Activated B cell treated with CpG ODN at 0.5 μM for 24 hours (primary cell): ENCODE measurements at places on chromosomes 13 and 19.
A peak's percentile ranks its signal among the peaks of the same experiment; 100 is the strongest.

- DNase-seq: peak; percentile 18
Observed at GRCh38 chr13:24053519-24054251, 106.8 kb upstream of the SPATA13 start.

- no peak for DNase-seq
Observed at GRCh38 chr13:101474419-101474957, 22.0 kb downstream of the ITGBL1 start.

GRCh38 chr13:91074091-91074490, 273.4 kb upstream of the MIR17HG start:
- no peak for DNase-seq

GRCh38 chr13:48155848-48156247, 60.9 kb upstream of the MED4 start:
- DNase-seq: no peak

DNA sequence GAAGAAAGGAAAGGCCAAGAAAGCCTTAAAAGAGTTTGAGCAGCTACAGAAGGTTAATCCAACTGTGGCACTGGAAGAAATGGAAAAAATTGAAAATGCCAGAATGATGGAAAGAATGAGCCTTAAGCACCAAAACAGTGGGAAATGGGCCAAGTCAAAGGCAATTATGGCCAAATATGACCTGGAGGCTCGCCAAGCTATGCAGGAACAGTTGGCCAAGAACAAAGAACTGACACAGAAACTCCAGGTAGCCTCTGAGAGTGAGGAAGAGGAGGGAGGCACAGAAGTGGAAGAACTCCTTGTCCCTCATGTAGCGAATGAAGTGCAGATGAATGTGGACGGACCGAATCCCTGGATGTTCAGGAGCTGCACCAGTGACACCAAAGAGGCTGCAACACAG, 5.1 kb downstream of the UTP14C start:
- no peak for DNase-seq

- DNase-seq: no peak
Observed at GRCh38 chr19:43957891-43958290, 6.9 kb downstream of the ZNF221 start.

DNA sequence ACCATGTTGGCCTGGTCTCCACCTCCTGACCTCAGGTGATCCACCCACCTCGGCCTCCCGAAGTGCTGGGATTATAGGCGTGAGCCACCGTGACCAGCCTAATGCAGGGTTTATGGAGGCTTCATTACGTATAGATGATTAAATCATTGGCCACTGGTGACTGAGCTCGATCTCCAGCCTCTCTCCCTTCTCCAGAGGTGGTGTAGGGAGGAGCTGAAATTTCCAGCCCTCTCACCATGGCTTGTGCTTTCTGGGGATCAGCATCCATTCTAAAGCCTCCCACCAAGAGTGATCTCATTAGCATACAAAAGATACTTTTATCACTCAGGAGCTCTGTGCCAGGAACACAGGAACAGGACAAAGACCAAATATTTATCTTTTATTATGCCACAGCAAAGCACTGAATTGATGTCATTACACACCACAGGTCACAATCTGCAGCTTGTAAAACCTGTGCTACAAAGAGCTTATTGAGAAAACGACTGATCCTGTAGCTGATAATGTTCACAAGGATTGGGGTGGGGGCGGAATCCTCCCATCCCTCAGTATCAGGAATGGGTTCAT, 32.4 kb downstream of the RHPN2 start:
- DNase-seq: no peak

GRCh38 chr19:410243-410781, 1.4 kb upstream of the C2CD4C start:
- no peak for DNase-seq

DNA sequence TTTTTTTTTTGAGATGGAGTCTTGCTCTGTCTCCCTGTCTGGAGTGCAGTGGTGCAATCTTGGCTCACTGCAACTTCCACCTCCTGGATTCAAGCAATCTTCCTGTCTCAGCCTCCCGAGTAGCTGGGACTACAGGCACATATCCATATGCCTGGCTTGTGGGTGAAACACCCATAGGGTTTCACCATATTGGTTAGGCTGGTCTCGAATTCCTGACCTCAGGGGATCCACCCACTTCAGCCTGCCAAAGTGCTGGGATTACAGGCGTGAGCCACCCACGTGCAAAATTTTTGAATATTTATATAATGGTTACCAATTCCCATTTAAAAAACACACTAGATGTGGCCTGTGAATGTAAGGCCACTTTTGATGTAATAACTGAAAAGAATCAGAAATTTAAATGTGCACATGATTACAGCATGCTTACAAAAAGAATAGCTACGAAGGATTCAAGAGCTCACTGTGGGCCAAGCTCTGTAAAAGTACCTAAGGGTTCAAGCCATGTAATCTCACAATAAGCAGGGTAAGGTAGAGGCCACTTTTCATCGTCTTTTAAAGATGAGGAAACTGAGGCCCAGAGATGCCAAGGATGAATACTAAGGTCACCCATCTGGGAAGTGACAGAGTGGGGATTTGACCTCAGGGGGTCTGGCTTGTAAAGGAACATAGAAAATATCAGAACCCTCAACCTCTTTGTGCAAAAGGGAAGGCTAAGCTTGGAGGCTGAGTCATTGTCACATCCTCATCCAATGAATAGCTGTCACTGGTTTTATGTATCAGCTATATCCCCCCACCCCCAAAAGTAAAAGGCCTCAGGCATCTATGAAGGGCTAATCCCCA, 17.8 kb downstream of the TNFSF14 start:
- DNase-seq: no peak

GRCh38 chr13:72754111-72754510, 26.4 kb downstream of the BORA start:
- DNase-seq: no peak

GRCh38 chr19:31261019-31261602, 88.1 kb downstream of the TSHZ3 start:
- no peak for DNase-seq

DNA sequence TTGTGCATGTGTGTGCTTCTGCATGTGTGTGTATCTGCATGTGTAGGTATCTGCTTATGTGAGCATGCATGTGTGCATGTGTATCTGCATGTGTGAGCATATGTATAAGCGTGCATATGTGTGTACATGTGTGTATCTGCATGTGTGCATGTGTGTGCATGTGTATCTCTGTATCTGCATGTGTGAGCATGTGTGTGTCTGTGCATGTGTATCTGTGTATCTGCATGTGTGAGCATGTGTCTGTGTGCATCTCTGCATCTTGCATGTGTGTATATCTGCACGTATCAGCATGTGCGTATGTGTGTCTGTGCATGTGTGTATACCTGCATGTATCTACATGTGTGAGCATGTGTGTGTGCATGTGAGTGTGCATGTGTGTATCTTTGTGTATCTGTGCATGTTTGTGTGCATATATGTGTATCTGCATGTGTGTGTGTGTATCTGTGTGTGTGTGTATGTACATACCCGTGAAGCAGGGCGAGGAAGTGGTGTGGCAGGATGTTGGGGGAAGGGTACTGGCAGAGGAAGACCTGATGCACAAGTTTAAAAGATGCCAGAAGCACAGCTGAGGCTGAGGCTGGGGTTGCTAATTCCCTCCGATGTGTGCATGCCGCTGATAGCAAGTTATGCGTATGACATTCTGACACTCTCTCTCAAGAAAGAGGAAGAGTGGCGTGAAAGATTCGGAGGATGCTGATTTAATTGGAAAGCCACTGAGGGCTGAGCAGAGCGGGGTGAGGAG, 64.2 kb downstream of the TEX29 start:
- no peak for DNase-seq

DNA sequence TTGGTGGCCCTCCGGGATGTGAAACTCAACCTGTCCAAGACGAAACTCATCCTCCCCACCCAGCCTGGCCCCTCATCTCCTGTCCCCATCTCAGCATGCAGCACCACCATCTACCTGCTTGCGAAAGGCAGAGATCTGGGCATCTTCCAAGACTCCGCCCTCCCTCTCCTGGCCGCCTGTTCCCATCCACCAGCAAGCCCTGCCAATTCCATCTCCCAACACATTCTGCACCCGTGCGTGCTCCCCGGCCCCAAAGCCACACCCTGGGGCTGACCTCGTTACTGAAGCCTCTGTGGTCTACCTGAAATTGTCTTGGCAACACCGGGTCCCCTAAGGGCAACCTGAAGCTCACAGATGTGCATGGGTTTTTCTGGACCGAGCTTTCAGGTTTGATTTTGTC, 13.2 kb upstream of the CAMSAP3 start:
- DNase-seq: no peak

- no peak for DNase-seq
Observed at GRCh38 chr19:7004313-7004931, 16.8 kb downstream of the MBD3L2B start.

DNA sequence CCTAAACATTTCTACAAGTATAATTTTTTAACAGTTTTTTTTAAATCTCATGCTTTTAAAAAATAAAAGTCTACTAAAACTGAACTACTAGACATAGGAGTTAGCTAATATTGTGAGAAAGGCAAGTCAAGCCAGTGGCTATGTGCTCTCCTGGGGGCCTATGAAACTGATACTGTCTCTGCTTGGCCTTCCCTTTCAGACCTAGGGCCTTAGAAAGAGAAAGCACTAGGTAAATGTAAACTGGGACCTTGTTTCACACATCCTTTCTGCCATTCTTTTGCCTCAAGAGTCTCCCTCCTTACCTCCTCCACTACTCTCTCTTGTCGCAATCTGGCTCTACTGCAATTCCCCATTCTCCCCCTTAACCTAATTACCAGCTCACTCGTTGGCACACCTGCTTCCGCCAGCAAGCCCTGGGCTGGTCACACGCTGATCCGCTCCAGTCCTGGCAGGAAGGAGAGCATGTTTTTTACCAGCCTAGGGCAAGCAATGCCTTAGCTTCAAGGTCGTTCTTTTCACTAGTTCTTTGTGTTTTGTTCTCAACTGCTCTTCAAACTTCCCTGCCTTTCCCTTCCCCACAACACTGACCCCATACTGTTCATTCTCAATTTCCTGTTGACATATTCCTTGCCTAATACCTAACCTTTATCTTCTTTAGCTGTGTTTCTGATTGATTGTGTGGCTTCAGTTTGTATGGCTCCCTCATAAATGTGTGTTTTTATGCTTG, 23.1 kb downstream of the TBC1D4 start:
- DNase-seq: no peak

DNA sequence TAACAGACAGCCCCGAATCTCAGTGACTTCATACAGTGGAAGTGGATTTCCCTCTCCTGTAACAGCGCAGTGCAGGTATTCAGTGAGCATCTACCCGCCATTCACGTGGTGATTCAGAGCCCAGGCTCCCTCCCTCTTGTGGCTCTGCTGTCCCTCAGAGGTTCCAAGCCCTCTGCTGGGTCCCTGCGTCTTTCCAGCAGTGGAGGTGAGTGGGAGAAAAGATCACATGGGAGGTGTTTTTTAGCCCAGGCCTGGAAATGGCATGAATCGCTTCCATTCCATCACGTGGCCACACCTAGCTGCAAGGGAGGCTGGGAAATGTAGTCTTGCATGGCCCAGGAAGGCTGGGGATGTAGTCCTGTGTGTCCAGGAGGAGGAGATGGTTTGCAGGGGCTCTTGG, 61.4 kb downstream of the DPF1 start:
- no peak for DNase-seq

- no peak for DNase-seq
Observed at GRCh38 chr13:42592915-42593900, 19.3 kb downstream of the TNFSF11 start.

- DNase-seq: no peak
Observed at GRCh38 chr19:15715642-15716041, 12.2 kb upstream of the OR10H2 start.

DNA sequence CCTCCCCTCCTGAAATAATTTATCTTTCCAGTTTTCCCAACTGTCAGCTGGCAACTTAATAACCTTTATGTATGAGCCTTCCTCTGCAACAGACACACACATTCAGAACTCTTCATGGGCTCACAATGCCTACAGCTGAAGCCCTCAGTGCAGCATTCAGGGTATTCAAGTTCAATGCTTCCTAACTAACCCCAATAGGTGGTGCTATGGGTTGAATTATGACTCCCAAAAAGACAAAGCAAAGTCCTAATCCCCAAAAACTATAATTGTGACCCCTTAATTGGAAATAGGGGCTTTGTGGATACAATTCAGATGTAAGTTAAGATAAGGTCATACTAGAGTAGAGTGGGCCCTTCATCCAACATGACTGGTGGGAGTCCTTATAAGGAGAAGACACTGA, 202.2 kb downstream of the SUCLA2 start:
- DNase-seq: no peak

DNA sequence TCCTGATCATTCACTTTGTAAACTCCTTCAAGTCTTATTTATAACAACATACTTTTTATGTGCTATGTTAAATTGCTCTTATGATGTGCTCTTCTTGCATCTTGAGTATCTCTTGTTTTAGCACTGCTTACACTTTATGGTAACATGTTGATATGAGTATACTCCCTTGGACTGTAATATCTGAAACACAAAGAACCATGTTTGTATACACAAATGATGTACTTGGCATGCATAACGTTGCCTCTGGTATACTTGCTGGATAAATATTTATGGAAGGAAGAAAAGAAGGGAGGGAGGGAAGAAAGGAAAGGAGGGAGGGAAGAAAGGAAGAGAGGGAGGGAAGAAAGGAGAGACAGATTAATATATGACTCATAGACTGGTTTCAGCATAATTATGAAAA, 333.2 kb downstream of the PCDH9 start:
- DNase-seq: no peak

DNA sequence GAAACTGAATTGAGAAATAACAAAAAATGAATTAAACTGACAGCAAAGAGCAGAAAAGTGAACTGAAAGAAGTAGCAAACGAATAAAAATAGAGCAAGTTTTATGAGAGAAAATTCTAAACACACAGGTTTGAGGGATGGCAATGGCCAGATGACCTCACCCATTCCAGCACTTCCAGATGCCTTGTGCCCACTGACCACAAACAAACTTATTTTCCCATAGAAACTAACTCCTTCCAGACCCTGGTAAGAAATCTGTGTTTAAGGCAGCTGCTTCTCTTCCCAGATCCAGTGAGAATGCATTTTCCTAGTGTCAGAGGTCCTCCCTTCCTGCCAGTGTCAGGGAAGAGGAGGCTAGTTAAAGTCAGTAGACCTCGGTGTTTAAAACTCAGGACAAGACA, 51.7 kb downstream of the RXFP2 start:
- DNase-seq: no peak

- DNase-seq: peak; percentile 52
Observed at GRCh38 chr19:14089662-14090508, 666 bp downstream of the SAMD1 start.
